Activated CD8-positive, alpha-beta T cell treated with anti-CD3 and anti-CD28 coated beads for 36 hours (primary cell): ENCODE measurements at places on chromosomes 7 and 10.
A peak's percentile ranks its signal among the peaks of the same experiment; 100 is the strongest.

GRCh38 chr10:48476279-48476982, 128.4 kb downstream of the ARHGAP22 start:
- no peaks in the 10 kb centered on the region for H3K27me3 ChIP-seq
- H3K4me1 ChIP-seq: no peaks in the 10 kb centered on the region
- H3K27ac ChIP-seq: no peak overlapping the region
- DNase-seq: no peak
- H3K36me3 ChIP-seq: no peaks in the 10 kb centered on the region
- no peak overlapping the region for H3K4me3 ChIP-seq

GRCh38 chr7:90740386-90740785, 144.3 kb downstream of the CDK14 start:
- peaks cover 12% of the 10 kb centered on the region for H3K4me1 ChIP-seq
- DNase-seq: no peak
- no peak overlapping the region for H3K27ac ChIP-seq
- H3K4me3 ChIP-seq: no peak overlapping the region

DNA sequence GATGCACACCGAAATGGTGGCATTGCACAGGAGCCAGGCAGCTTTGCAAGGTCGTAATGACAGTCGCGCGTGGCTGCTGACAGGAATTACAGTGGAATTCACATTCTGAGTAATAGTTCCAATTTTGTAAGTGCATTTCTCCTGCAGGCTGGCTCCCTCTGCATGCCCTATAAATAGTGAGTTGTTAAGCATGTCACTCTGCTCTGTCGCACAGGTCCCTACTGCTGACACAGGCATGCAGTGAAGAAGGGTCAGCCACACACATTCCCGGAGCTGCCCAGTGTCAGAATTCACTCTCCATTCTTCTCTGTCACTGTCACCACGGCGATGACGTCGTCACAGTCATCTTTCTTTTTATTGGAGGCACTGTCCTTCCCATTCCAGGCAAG, 49.2 kb upstream of the SHH start:
- H3K36me3 ChIP-seq: no peaks in the 10 kb centered on the region
- no peak overlapping the region for H3K27ac ChIP-seq
- no peak for DNase-seq
- H3K4me3 ChIP-seq: no peak overlapping the region

GRCh38 chr7:46755120-46756034, 826.5 kb downstream of the TNS3 start:
- no peak overlapping the region for H3K27ac ChIP-seq
- H3K36me3 ChIP-seq: no peaks in the 10 kb centered on the region
- H3K4me3 ChIP-seq: no peak overlapping the region
- no peaks in the 10 kb centered on the region for H3K27me3 ChIP-seq

DNA sequence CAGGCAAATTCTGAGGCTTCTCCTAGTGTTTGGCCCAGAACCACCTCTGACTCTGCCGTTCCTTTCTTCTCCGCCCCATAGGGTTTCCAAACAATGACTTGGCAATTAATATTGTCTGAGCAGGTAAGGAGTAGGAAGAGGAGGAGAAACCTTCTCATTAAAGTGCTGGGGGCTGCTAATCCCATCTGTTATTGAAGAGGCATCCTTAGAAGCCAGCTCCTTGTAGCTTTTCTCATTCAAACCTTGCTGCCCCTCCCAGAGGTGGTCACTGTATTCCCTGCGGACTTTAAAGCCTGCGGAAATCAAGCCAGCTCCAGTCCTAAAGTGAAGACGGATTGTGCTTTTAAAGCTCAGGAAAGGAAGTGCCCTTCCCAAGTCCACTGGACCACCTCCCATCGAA, 1.4 kb upstream of the NKX1-2 start:
- peaks cover 17% of the 10 kb centered on the region for H3K4me1 ChIP-seq
- peaks cover 78% of the 10 kb centered on the region for H3K27me3 ChIP-seq
- no peak overlapping the region for H3K27ac ChIP-seq
- H3K36me3 ChIP-seq: no peaks in the 10 kb centered on the region
- DNase-seq: no peak

- no peak for DNase-seq
- peaks cover 38% of the 10 kb centered on the region for H3K36me3 ChIP-seq
- no peak overlapping the region for H3K27ac ChIP-seq
- H3K4me3 ChIP-seq: no peak overlapping the region
- H3K4me1 ChIP-seq: peaks cover 10% of the 10 kb centered on the region
- H3K27me3 ChIP-seq: no peaks in the 10 kb centered on the region
These were observed 6.1 kb downstream of the GUSB start for GRCh38 chr7:65975814-65976445.

DNA sequence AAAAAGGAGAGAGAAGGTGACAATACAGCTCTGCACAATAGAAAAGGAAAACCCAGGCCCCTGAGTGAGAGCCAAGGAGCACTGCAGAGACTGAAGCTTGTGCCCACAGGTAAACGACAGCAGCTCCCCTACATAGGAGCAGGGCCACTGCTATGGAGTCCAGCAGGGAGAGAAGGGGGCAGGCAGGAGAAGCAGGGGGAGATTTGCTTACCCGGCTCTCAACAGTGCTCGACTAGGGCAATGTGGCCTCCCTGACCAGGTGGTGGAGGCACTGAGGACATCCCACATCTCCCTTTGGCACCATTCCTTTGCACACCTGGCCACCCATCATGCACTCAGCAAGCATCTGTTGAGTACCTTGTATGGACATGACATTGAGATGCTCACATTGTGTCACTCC, 153.0 kb downstream of the EVX1 start:
- no peak for DNase-seq
- H3K36me3 ChIP-seq: no peaks in the 10 kb centered on the region
- H3K27ac ChIP-seq: no peak overlapping the region

DNA sequence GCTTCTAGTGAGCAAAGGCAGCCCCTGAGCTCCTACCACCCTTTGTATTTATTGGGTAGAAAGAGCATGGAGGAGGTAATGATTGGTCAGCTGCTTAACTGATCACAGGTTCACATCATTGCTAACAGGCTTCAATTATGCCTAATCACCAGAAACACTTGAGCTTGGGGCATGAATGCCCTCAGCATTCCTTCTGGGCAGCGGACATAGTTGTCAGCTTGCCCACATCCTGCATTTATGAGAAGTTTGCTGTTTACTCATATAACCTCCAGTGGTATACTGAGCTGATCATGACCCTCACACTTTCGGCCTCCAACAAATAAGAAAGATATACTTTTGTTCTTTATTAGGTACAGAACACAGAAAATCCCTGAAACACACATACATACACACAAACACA, 140.3 kb upstream of the ODAD2 start:
- H3K27ac ChIP-seq: no peak overlapping the region
- H3K36me3 ChIP-seq: peaks cover 34% of the 10 kb centered on the region
- H3K4me1 ChIP-seq: peaks cover 3% of the 10 kb centered on the region
- no peaks in the 10 kb centered on the region for H3K27me3 ChIP-seq

DNA sequence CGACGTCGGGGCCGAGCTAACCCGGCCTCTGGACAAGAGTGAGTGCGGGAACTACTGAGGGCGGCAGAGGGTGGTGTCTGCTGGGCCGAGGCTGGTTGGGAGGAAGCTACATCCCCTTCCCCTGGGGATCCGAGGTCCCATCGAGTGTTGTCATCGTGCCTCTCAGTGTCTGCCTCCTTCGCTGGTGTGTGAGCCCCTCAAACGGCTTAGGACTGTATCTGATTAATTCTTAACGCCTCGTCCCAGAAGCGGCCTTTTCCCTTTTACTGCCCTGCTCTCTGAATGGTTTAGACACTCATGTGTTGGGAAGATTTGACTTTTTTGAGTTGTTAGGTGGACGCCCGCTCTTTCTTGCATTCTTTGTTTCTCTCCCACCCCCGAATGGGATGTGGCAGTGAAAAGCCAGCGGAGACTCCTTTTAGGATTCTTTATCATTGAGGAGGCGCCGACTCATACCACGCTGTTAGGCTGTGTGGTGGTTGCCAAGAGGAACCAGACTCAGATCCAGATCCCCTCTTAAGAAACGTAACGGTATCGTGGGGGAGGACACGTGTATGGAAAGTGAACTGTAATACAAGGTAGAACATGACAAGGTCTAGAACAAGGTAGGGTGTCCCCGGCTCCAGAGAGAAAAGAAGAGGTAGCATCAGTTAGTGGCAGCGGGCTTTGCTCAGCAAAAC, 631 bp downstream of the SUPV3L1 start:
- peak overlapping the region; percentile 84 for H3K4me3 ChIP-seq
- H3K4me1 ChIP-seq: peaks cover 40% of the 10 kb centered on the region
- no peaks in the 10 kb centered on the region for H3K27me3 ChIP-seq
- H3K36me3 ChIP-seq: peaks cover 9% of the 10 kb centered on the region

- H3K4me1 ChIP-seq: peaks cover 13% of the 10 kb centered on the region
- DNase-seq: peak; percentile 31
- no peaks in the 10 kb centered on the region for H3K36me3 ChIP-seq
These were observed 95.7 kb downstream of the DNAJB6 start for GRCh38 chr7:157432541-157432956.

DNA sequence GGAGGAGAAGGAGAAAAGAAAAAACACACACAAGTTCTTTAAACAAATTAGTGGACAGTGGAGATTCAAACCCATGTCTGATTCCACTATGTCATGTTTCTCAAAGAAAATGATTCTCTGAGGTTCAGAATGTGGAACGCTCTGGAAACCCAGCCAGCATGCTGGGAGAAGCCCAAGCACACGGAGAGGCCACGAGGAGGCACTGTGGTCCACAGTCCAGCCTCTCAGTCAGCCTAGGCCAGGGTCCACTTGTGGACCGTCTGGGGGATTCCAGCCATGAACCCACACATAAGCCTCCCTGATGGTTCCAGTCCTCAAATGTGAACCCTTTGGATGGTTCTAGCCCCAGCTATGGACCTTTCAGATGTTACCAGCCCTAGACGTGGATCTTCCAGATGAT, 73.4 kb downstream of the CAV1 start:
- no peak overlapping the region for H3K27ac ChIP-seq
- H3K4me3 ChIP-seq: no peak overlapping the region
- H3K4me1 ChIP-seq: peaks cover 10% of the 10 kb centered on the region
- peaks cover 24% of the 10 kb centered on the region for H3K27me3 ChIP-seq
- H3K36me3 ChIP-seq: no peaks in the 10 kb centered on the region

DNA sequence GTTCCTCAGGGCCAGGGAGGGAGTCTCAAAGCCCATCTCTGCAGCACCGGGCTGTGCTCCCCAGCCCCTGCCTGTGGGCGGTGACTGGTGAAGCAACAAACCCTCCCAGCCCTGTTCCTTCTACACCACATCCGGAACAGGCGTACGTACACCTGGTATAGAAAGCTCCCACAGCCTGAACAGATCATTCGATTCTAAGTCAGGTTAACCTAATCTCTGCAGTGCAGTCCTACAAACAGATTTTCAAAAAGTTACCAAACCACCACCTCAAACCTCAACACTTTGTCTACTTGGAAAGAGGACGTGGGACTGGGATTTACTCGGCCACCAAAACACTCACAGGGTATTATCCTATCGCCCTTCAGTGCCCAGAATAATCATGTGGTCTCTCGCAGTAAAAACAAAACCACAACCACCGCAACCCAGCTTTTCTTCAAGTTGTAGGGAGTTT, 238.4 kb downstream of the DIP2C start:
- H3K4me1 ChIP-seq: peaks cover 50% of the 10 kb centered on the region
- H3K36me3 ChIP-seq: no peaks in the 10 kb centered on the region
- H3K4me3 ChIP-seq: peak overlapping the region; percentile 66
- no peaks in the 10 kb centered on the region for H3K27me3 ChIP-seq
- DNase-seq: peak; percentile 83
- H3K27ac ChIP-seq: peak overlapping the region; percentile 56

DNA sequence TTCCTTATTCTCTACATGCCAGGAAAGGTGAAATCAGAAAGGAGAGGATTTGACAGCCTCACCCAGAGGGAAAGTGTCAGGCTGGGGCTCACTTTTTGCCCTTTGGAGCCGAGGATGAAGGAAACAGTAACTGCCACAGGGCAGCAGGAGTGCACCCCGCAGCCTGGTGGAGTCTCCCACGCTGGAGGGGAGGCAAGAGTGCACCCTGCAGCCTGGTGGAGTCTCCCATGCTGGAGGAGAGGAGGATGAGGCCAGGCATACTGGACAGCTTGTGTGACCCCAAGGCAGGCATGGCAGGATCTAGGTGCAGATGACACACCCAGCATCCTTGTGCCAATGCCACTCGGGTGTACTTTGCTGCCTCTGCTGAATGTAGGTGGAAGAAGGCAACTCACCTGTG, 484.0 kb downstream of the DNAJB6 start:
- H3K4me3 ChIP-seq: no peak overlapping the region
- no peak overlapping the region for H3K27ac ChIP-seq
- H3K36me3 ChIP-seq: no peaks in the 10 kb centered on the region

- H3K4me3 ChIP-seq: no peak overlapping the region
- no peaks in the 10 kb centered on the region for H3K36me3 ChIP-seq
- no peaks in the 10 kb centered on the region for H3K4me1 ChIP-seq
- DNase-seq: no peak
These were observed 268.6 kb downstream of the HGF start for GRCh38 chr7:81501220-81501619.
